A549 (cell line): ENCODE measurements at places on chromosomes 12 and 14. TPM values are rescaled to one million over a fixed set of nuclear protein-coding genes. Genes with fewer than 3 reads are reported as not detected.

DNA sequence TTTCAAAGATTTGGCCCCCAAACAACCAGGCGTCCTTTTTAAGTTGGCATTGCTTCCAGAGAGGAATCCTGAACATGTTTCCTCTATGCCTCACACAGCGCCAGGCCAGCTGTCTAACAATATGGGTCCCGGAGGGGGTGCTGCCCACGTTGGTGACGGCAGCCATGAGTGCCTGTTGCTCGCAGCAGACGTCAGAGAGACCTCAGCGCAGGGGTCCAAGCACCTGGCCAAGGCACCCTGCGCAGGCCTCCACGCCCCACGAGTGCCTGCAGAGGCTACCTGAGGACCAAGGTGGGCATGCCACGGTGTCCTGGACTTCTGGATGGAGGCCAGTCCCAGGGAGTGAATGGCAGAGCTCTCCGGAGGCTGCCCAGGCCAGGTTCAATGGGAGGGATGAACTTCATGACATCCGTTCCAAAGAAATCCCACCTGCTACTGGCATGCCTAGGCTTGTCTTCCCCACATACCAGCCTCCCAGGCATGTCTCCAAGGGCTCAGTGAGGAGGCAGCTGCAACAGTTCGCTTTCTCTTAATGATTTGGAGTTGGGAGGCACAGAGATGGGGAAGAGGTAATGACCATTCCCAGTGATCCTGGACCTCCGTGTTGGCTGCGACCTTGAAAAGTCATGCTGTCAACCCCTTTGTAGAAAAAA is 11.6 kb upstream of the FOXN3 start:
- DNase-seq = no peak

- peak; percentile 57 for DNase-seq
Observed at GRCh38 chr12:54036620-54037359, 3.9 kb downstream of the HOXC5 start.

Gene CHURC1
- polyA plus RNA-seq = 150 to 151 TPM (median 151 TPM) in 3 replicates

DNA sequence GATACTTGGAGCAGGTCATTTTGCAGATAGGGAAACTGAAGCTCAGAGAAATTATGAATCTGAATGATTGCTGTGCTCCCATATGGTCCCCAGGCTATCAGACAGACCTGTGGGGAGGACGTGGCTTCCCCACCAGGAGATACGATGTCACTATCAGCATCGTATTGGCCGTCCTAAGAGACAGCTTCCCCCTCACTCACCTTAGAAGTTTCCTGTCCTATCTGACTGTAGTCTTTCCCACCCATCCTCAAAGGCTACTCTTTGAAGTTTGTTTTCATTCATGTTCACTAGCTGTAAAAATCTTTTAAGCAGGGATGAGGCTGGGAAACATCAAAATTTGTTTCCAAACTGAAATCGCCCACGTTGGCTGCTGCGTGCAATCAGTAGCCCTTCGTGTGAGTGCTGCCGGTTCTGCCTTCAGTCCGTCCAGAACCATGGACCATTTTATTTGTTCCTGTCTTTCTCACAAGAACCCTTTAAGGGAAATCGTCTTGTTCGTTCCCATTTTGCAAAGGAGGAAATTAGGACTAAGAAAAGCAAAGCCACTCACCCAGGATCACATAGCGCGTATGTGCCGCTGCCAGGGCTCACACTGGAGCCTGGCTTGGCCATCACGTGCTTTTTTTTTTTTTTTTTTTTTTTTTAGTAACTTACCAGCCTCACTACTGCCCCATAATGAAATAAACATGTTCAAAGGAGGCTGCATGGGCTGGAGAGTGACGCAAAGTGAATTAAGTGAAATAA is 1.0 kb upstream of the KDM2B start:
- DNase-seq = no peak

Gene ABHD12B
- not detected in 3 replicates for polyA plus RNA-seq

Gene IL31
- polyA plus RNA-seq = not detected in 3 replicates

- no peak for DNase-seq
Observed at GRCh38 chr12:6476489-6476888, 6.0 kb upstream of the VAMP1 start.

DNA sequence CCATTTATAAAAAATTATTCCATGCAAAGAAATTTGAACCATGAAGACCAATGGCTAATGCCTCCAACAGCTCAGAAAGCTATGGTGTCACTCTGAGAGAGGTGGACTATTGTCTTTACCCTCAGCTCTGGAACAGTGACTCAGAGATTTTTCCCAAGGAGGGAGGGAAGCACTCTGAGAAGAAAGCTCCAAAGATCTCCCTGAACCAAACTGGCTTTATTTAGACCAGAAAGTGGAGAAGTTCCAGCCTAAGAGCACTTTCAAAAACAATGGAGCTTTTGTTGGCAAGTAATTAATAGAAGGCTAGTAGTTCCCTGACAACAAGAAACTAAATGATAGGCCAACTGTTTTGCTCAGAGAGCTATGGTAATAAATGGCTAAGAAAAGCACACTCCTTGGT is 599.9 kb upstream of the MDGA2 start:
- no peak for DNase-seq

DNA sequence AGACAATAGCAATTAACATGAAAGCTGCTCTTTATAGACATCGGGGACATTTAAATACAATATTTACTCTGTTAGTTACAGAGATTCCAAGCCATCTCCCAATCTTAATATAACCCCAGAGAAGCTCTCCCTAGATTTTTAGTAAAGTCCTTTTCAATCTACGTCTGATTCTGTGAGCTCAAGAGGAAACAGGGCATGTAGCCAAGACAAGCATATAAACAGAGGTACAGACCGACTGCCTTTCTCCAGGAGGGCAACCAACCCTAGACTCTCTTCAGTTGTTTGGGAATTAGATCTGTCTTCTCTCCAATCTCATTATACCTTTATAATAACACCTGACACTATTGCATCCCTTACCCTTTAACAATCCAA is 57.4 kb downstream of the TMTC1 start:
- DNase-seq = no peak

DNA sequence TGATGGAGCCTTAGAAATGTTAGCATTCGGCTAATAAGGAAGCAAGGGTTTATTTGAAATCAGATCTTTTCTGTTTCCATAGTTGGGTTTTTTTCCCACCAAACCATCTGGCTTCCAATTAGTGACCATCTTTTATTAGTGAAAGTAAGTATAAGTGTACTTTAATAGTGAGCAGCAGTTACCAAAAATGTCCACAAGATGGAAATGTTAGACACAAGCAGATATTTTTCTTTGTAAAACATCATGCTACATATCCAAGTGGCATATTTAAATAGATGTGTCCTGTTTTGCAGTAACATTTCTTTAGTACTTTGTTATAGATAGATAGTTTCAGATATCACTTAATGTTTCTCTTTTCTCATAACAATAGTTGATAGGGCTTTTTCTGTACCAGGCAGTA is 28.8 kb downstream of the YEATS4 start:
- DNase-seq = peak; percentile 68

Gene ERBB3
- polyA plus RNA-seq = 1.8 to 2.2 TPM (median 1.8 TPM) in 3 replicates

GRCh38 chr14:68753690-68754089 is 39.2 kb downstream of the ZFP36L1 start:
- no peak for DNase-seq

Gene LRP1-AS
- not detected in 3 replicates for polyA plus RNA-seq

DNA sequence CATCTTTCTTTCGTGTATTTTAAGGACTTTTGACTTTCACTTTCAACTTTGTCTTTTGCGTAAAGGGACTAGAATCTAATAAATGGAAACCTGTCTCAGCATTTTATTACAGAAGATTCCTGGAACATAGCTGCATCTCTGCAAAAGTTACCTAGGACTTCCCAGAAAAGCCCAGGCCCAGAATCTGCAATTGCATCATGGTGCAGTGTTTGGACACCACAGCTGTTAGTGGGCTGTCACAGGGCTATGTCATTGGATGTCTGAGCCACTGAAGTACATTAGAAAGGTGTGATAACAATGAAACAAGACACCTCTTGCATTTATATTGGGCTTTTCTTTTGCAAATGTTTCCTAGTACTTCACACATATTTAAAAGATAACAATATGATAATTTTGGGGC is 199.9 kb upstream of the IGF1 start:
- DNase-seq = no peak

Gene GLIPR1L1
- polyA plus RNA-seq = not detected in 3 replicates

Gene KERA
- polyA plus RNA-seq = not detected in 3 replicates

Gene KIF26A
- polyA plus RNA-seq = 1.9 to 2.3 TPM (median 2.1 TPM) in 3 replicates

Gene OR11G2
- polyA plus RNA-seq = not detected in 3 replicates

Gene ANAPC5
- polyA plus RNA-seq = 88.4 to 91.9 TPM (median 91.6 TPM) in 3 replicates

Gene APOF
- polyA plus RNA-seq = not detected in 3 replicates
